Fibroblast of pulmonary artery (primary cell): ENCODE measurements at places on chromosomes 6 and 20.

GRCh38 chr6:144295981-144296767 is 11.0 kb downstream of the UTRN start:
- no peak for DNase-seq

GRCh38 chr6:36020154-36020553 is 4.3 kb downstream of the SLC26A8 start:
- DNase-seq: no peak

DNA sequence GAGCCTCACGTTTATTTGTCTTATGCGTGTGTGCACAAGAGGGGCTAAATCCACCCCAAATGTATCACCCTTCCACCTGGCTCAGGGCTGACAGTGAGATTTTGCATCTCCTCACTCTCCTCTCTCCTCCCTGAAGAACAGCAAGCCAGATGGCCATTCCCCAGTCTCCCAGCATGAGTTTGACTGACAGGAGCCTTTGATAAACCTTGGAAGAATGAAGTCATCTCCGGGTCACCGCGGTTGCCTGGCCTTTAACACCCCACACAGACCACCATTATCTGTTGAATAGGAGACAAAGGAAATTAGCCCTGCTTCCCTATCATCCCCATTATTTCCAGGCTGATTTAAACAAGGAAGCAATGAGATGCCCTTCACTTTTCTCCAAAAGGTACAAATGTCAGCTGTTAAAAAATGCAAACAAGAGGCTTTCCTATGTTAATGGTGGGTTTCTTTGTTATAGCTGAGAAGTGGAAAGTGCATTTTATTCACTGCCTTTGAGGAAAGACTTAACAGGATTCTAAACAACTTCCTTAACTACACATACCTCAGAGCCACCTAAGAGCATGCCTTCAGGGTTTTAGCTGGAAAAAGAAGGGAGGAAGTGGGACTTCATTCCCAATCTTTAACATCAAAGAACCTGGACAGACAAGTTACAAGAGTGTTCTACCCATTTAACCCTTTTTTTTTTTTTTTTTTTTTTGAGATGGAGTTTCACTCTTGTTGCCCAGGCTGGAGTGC is 524.8 kb upstream of the ID4 start:
- DNase-seq: no peak

DNA sequence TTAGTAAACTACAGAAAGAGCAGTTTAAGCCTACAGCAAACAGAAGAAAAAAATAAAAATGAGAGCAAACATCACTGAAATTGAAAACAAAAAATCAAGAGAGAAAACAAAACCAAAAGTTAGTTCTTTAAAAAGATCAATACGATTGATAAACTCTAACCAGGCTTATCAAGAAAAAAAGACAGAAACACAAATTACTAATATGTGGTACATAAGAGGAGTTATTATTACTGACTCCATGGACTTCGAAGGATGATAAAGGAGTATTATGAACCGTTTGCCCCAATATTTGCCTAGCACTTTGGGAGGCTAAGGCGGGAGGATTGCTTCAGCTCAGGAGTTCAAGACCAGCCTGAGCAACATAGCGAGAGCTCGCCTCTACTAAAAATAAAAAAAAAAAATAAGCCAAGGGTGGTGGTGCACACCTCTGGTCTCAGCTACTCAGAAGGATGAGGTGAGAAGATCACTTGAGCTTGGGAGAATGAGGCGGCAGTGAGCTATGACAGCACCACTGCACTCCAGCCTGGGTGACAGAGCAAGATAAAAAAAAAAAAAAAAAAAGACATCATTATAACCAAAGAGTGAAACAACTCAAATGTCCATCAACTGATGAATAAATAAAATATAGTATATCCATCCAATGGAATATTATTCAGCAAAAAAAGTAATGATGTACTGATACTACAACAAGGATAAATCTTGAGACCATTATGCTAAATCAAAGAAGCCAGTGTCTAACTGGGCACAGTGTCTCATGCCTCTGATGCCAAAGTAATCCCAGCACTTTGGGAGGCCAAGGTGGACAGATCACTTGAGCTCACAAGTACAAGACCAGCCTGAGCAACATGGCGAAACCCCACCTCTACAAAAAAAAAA is 12.9 kb downstream of the TRPC4AP start:
- no peak for DNase-seq

GRCh38 chr20:6533761-6534479 is 233.6 kb upstream of the BMP2 start:
- DNase-seq: peak; percentile 65

- DNase-seq: no peak
These were observed 19.2 kb upstream of the FAM83C start for GRCh38 chr20:35311409-35311808.

- DNase-seq: no peak
These were observed 262.1 kb downstream of the LRFN2 start for GRCh38 chr6:40325041-40325440.

GRCh38 chr6:77341058-77341986 is 122.0 kb downstream of the HTR1B start:
- peak; percentile 32 for DNase-seq

GRCh38 chr6:28977341-28978132 is 27.6 kb downstream of the ZNF311 start:
- DNase-seq: peak; percentile 78

DNA sequence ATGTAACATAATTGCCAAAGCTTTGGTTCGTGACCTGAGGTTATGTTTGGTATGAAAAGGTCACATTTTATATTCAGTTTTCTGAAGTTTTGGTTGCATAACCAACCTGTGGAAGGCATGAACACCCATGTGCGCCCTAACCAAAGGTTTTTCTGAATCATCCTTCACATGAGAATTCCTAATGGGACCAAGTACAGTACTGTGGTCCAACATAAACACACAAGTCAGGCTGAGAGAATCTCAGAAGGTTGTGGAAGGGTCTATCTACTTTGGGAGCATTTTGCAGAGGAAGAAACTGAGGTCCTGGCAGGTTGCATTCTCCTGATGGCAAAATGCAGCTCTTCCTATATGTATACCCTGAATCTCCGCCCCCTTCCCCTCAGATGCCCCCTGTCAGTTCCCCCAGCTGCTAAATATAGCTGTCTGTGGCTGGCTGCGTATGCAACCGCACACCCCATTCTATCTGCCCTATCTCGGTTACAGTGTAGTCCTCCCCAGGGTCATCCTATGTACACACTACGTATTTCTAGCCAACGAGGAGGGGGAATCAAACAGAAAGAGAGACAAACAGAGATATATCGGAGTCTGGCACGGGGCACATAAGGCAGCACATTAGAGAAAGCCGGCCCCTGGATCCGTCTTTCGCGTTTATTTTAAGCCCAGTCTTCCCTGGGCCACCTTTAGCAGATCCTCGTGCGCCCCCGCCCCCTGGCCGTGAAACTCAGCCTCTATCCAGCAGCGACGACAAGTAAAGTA is 547 bp upstream of the ESR1 start:
- DNase-seq: no peak

GRCh38 chr6:28923318-28924102 is at the start of gene TRIM27:
Gene TRIM27 (minus strand): TSS chr6:28923985. CDS start chr6:28923632, 353 bp downstream.
- peak; percentile 78 for DNase-seq

DNA sequence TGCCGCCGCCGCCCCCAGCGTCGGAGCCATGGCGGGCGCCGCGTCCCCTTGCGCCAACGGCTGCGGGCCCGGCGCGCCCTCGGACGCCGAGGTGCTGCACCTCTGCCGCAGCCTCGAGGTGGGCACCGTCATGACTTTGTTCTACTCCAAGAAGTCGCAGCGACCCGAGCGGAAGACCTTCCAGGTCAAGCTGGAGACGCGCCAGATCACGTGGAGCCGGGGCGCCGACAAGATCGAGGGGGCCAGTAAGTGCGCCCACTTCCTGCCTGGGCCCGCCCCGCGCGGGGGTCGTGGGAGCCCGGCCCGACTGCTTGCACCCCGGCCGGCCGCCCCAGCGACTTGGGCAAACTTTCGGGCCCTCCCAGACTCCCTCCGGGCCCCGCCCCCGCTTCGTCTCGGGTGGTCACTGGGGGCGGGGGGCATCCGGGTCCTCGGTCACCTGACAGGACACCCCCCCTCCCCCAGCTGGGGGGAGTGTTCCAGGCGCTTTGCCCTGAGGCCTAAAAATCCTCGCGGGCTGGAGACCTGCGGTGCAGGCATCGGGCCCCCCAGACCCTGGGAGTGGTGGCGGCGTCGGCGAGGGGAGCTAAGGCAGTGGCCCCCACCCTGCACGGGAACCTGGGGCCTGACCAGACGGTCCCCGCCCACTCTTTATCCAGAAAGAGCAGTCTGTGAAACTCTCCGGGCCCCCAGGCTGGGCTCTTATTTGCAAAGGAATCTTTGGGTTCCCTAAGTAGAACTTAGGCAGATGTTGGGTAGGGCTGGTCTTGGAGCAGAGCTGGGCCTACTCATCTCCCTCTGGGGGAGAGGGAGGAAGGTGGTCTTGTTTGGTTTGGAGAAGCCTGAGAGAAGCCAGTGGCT is 501 bp downstream of the PLCG1 start:
- DNase-seq: peak; percentile 65

DNA sequence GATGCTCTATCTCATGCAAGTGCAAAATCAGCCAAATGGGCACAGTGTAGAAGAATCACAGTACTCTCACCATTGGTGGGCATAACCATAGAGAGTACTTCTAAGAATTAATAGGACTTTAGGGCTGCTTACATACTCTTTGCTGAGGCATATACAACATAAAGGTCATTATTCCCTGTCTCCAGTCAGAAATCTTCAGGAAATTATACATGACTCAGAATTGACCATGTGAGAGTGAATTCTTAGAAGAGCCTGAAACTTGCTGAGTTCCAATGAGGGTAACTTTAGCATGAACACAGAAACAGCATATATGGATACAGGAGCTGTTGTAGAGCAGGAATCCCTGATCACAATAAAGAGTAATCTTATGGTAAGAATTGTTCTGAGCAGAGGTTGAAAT is 498.7 kb downstream of the TENT5A start:
- DNase-seq: peak; percentile 3

GRCh38 chr20:6504826-6505225 is 262.7 kb upstream of the BMP2 start:
- no peak for DNase-seq

GRCh38 chr6:43103253-43103876 is 27.3 kb downstream of the PTK7 start:
- DNase-seq: no peak

- DNase-seq: peak; percentile 51
These were observed 131.6 kb upstream of the ESR1 start for GRCh38 chr6:151675746-151676459.

- peak; percentile 21 for DNase-seq
These were observed 77.7 kb upstream of the OLIG3 start for GRCh38 chr6:137571854-137572253.

DNA sequence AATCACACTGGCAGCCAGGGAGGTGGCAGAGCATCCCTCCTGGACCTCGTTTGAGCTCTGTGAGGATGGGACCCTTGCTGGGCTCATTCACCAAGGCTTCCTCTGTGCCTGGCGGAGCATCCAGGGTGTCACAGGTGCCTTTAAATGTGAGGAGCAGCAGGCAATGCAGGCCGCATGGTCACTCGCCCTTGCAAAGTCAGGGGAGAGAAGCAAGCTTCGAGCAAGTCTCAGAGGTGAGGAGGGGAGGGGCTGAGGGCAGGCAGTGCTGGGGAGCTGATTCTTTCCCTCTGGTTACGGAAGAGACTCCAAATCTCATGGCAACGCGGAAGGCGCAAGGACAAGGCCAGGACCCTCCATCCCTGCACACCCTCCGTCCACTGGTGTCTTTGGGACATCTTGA is 182.7 kb upstream of the PMEPA1 start:
- DNase-seq: no peak

DNA sequence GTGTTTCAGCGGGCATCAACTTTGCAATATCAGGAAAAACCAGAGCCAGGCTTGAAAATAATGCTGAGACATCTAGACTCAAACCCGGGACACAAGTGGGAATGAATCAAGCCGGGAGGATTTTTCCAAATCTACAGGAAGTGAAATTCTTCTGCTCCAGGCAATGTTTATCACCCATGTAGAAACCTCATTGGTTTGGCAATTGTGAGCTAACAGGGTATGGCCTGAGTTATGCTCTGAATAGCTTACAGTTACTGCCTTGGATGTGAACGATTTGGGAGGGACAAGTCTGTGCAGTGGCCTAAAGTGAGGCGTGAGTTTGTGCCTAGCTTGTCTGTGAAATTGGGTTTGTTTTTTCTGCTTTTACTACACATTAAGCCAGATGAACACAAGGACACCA is 87.4 kb downstream of the PCSK2 start:
- no peak for DNase-seq

GRCh38 chr6:2412731-2413130 is 167.3 kb upstream of the GMDS start:
- DNase-seq: peak; percentile 31

DNA sequence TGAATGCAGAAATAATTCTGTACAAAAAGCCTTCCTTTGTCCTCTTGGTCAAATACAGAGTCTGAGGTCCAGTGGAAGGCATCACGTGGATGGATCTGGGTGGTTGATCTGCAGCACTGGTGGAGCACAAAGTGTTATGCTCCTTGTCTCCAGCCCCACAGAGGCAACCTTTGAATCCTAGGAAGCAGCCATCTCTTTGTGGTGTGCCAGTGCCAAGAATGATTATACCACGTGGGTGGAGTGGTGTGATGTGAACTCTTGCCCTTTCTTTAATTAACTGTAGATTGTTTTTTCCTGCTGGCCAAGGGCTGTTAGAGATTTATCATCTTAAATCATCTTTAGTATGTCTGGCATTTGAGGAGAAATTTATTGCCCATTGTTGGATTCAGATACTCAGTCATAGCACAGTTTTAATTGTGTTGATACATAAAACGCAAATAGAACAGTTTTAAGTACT is 31.1 kb downstream of the NCOA7 start:
- no peak for DNase-seq

DNA sequence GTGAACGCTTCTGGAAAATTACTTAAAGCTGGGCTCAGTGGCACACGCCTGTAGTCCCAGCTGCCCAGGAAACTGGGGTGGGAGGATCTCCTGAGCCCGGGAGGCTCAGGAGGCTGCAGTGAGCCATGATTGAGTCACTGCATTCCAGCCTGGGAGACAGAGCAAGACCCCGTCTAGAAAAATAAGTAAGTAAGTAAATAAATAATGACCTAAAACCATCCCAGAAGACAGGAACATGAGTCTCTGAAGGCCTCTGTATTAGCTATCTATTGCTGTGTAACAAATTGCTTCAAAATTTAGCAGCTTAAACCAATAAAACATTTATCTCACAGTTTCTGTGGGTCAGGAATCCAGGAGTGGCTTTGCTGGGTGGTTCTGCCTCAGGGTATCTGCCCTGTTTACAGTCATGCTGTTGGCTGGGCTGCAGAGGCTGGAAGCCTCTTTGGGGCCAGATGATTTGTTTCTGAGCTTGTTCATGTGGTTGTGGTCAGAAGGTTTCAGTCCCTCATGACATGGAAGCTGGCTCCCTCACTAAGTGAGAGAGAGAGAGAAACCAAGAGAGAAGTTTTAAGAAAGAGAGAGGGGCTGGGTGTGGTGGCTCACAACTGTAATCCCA is 48.4 kb upstream of the NCOA3 start:
- DNase-seq: peak; percentile 84
